ENCODE measurements at places on chromosomes 1 and 21. TPM values are rescaled to one million over a fixed set of nuclear protein-coding genes. Genes with fewer than 3 reads are reported as not detected.

The OLIG2 gene
- not detected for polyA plus RNA-seq

DNA sequence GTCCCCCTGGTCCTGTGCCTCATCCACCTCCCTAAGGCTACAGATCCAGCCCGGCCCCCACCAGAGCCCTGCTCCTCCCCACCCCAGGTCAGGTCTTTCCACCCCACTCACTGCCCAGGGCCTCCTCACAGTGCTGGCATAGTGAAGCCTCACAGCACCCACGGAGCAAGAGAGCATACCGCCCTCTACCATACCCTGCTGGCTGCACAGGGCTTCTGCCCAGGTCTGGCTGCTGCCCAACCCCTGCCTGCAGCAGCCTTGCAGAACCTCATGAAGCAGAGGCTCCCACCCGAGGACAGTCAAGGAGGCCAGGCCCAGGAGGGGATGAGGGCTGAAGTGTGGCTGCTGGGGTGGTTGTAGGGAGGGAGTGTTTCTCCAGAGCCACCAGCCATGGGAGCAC, 19.7 kb upstream of the ARF1 start:
- no peak for DNase-seq

DNA sequence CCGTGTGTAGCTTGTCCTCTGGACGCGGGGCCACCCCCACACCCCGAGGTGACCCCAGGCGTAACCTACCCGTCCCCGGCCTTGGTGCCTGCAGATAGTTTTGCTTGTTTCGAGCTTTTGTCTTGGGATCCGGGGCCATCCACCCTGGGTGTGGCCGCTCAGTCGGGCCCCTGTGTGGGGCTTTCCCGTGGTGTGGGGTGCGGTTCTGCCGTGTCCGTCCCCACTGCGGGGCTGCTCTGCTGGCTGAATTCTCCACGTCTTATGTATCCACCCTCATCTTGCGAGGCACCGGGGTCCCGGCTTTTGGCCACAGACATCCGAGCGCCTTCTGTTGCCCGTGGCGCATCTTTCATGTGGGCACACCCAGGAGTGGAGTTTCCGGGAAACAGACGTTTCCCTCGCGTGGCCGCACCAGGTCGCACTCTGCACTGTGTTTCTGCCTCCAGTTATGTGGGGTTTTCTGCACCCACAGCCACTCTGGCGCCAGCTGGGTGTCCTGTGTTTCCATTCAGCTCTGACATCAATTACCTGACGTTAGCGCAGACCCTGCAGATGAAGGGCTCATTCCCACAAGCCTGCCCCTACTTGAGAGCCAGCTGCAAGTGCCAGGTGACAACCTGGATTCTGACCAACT, 64.9 kb downstream of the PRKCZ start:
- no peak for DNase-seq

The OR6K3 gene
- polyA plus RNA-seq = not detected

- DNase-seq = peak; percentile 36
Observed at GRCh38 chr1:59292562-59292961, 4.3 kb upstream of the FGGY start.

- no peak for DNase-seq
Observed at GRCh38 chr1:192966073-192966472, 93.1 kb downstream of the UCHL5 start.

- no peak for DNase-seq
Observed at GRCh38 chr1:76705560-76705959, 161.7 kb upstream of the ST6GALNAC5 start.
